ENCODE measurements at places on chromosomes 3 and 15.

DNA sequence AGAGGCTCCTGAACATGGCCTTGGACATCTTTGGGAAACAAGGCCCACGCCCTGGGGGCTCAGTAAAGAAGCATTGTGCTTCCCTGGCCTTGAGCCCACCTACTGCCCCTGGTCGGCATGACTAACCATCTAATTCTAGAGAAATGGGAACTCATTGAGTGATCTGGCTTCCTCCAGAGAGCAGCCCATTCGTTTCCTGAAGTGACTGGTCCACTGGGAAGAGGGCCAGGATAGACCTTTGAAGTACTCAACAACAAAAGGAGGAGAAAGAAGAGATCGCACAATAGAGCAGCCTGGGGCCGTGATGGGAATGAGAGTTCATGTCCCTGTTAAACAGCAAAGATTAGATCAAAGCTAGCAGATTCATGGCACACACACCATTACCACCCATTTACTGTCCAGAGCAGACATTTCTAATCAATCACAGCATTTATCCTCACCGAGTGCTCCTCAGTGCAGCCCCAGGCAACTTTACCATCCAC is 514.4 kb upstream of the PROK2 start:
- no peak for DNase-seq

DNA sequence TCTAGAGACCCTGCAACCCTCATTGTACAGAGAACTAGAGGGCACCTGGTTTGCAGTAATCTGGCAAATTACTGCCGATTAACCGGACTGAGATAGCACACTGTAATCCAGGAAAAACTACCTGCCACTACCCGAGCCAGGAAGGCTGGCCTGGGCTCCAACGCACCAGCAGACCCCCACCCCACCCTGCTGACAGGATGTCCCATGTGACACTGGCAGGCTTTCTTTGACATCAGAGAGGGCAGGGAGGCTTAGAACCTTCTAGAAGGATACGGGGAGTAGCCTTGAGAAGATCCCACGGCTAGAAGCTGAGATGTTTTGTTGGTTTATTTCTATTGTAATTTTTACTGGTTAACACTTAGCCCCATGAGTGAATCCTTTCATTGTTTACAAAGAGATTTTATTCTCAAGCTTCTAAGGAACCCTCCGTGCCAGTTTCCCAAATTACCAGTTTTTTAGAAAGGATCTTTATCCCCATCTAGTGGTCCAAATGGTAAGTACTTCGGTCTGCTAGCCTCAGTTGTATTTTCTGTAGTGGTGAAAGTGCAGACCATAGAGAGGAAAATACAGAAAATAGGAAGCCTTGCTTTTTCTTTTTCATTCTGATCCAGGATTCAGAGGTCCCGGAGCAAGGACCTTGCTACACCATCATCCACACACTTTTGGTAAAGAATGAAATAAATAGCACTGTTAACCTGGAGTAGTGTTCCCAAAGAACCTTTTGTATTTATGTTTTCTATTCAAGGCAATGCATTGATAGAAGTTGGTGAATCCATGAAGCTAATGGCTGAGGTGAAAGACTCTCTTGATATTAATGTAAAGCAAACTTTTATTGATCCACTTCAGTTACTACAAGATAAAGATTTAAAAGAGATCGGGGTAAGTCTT is 81.9 kb upstream of the ADAMTSL3 start:
- peak; percentile 63 for DNase-seq

DNA sequence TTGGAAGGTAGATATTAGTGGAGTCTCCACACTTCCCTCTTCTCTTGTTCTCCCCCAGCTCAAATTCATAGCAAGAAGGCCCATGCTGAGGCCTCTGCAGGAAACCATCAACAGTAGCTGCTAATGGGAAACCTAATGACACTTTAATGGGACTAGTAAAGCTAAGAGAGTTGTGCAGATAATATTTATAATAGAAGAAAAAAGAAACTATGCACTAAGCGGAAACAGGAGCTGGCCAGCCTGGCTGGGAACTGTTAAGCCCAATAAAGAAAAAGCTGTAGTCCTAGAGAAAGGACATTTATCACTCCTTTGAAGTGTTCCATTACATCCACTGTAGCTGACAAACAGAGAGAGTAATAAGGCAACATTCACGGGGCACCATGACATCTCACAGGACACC is 229.6 kb downstream of the IGSF11 start:
- DNase-seq, result no peak

- DNase-seq, result no peak
Observed at GRCh38 chr15:64897345-64897985, 14.2 kb upstream of the ANKDD1A start.

DNA sequence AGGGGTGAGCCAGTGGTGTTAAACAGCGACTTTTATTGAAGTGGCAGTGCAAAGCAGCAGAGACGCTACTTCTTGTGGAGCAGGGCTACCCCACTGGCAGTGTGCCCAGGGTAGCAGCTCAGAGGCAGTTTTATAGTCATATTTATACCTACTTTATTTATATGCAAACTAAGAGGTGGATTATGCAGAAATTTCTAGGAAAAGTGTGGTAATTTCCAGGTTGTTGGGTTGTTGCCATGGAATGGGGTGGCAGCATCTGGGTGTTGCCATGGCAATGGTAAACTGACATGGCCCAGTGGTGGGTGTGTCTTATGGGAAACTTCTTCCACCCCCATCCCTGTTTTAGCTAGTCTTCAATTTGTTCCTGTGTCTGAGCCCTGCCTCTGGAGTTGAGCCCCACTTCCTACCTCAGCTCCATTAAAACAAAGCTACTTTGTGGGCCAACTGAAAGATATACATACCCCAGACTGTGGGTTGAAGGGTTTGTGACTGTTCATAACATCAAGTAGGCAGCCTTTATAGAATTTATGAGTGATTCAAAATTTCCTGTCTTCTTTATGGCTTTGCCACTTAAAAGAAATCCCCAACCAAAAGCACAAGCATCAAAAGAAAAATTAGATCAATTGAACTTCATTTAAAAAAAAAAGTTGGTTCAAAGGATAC is 60.3 kb downstream of the EBLN2 start:
- no peak for DNase-seq

GRCh38 chr3:129777806-129778205 is 115.7 kb downstream of the TMCC1 start:
- DNase-seq, result peak; percentile 19

DNA sequence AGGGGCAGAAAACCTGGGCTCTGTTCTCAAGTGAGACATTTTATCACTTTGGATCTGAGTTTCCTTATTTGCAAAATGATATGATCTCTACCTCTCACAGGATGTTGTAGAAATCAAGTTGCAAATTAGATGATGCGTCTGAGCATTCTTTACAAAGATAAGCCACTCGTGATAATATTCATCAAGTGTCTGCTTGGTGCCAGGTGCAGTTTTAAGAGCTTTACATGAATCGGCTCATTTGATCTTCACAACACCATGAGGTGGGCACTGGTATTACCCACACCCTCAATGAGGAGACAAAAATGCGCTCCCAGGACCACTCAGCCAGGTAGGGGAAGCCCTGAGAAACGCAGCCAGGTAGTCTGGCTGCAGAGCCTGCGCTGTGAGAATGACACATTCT is 59.1 kb upstream of the CA12 start:
- DNase-seq, result peak; percentile 65

DNA sequence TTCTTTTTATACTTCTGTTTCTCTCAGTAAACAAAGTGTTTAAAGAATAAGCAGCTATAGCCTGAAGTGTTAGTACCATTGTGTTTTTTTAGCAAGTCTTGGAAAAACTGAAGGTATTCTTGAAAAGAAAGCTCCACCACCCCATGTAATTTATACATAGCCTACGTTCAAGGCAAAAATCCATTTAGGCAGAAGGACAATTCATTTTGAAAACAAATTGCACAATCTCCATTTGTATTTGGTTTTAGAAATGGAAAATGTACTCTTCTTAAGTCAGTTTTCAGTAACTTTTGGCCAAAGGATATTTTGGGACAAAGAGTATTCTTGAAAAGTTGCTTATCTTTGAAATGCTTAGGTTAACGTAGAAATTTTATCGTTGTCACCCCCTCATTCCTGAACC is 34.5 kb downstream of the PTPRG start:
- no peak for DNase-seq

DNA sequence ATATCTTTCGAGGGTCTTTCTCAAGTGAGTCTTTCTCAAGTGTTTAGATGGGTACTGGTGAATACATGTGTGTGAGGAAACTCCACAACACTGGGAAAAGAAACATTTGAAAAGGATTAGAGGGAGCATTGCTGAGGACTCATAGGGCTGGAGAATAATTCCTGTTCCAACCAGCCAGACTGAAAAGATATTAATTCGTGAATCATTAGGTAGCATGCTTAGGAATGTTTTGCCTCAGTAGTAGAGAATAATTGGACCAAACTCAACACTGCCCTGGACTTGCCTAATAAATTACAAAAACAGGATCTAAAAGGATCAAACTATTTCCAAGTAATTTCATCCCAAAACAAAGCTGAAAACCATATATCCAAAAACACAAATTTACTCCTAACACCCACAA is 17.3 kb downstream of the PP2D1 start:
- DNase-seq, result no peak

DNA sequence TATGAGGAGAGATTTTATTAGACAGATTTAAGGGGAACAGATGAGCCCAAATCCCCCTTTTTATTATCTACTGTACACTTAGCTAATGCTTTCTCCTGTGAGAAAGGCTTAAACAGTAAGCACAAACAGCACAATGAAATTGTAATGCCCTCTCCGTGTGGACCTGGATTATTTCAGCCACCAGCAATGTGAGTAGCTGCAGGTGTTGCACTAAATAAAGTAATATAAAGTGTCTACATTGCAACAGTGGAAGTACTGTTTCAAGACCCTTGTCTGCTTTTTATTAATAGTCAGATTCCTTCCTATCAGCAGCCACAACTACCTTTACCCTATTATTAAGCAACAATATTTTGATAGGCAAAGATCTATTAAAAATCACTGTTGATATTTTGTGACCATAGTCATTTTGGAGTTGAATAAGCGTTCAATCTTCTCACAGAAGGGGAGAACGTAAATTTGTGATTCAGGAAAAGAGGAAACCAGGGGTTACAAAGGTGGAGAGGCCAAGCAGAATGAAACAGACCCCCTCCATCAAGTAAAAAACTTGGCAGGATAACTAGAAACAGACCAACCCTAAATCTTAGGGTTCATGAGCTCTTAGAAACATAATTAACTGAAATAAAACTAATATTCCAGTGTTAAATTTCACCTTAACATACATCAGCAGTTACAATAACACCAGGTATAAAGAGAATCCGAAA is 422.6 kb downstream of the MECOM start:
- no peak for DNase-seq

DNA sequence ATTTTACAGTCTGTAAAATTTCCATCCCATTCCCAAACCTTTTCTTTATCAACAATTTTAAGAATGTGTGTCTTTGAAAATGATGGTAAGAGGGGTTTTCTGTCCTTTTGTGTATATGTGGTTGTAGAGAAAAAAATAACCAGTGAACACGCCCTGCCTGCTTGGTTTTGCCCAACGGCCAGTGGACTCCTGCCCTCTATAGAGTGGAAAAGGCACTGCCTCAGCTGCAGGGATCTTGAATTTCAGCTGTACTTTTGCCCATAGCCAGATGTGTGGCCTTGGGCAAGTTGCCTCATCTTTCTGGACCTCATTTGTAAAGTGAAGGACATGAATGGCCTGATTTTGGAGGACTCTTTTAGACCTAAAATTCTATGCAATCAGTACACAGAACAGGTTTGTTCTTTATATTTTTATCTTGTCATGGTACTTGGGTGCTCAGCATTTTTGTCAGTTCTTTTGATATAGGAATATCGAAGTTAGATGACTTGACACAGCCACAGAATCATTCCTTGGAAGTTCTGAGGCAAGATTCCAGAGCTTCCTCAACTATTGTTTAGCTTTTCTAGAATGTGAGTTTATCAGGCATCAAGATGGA is 81.0 kb downstream of the CLDN11 start:
- DNase-seq, result peak; percentile 70

- no peak for DNase-seq
Observed at GRCh38 chr15:69469467-69470201, 17.0 kb downstream of the RPLP1 start.

- no peak for DNase-seq
Observed at GRCh38 chr3:186534113-186534669, 10.0 kb downstream of the CRYGS start.

DNA sequence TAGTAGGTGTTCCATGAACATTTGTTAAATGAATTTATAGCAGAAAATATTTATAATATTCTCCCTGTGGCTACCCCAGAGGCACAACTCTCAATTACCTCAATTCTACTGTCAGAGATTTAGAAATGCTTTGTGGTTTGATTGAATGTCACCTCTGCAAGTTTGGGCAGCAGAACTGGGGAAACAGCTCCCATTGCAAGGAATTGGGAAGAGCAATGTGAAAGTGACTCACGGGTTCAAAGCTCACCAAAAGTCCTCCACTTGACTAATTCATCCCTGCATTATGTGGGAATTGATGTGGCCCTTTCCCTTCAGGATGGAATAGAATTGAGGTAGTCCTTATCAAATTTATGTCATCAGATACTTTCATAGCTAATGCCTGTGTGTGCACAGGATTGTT is 562.7 kb downstream of the MFSD1 start:
- DNase-seq, result no peak

DNA sequence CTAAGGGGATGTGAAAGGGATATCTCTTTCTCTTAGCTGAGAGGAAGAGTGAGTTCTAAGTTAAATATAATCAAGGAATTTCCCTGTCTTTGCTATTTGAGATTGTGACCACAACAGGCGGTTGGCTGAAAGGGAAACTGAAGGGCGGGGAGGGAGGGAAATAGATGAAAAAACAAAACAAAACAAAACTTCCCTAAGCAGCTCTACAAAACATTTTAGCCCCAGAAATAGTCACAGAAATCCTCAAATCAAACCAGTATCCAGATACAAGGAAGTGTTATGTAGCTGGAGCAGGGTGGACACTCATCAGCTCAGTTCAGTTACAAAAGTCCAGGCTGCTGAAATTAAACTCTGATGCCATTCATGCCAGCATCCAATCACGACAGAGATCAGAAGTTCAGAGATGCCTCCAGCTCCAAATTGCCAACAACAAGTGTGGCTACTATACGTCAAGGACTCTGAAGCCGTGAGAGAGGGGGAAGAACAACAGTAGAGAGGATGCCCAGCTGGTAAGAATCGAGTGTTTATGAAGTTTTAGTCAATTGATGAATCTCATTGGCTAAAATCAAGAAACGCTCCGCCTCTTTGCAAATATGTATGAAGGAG is 319 bp upstream of the TP63 start:
- DNase-seq, result no peak

DNA sequence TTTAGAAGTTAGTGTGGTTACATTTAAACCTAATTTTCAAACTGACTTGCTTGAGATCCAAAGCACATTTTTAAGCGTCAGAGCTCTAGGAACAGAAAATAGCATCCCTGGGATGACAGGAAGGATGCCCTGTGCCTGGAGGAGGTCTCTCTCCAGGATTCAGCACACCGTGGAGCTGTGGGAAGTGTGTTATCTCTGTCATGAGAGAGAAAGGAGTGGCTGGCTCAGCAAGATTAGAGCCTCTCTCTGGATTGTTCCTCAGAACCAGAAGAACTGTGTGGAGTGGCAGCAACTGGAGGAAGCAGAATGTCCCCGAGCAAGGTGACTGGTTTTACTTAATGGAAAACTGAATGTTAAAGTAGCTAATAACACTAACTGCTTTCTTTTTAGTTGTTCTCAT is 233.6 kb upstream of the TGFBR2 start:
- DNase-seq, result peak; percentile 26

GRCh38 chr3:47628426-47628825 is 49.8 kb upstream of the CSPG5 start:
- DNase-seq, result peak; percentile 26

- DNase-seq, result no peak
Observed at GRCh38 chr15:48730506-48730905, 80.4 kb downstream of the CEP152 start.

GRCh38 chr3:61985020-61985419 is 388.3 kb downstream of the FEZF2 start:
- DNase-seq, result no peak

GRCh38 chr15:29064290-29064689 is 178.5 kb downstream of the APBA2 start:
- DNase-seq, result no peak

Measured in mesendoderm (in vitro differentiated cells).